ENCODE measurements at places on chromosomes 3 and 15.

GRCh38 chr15:63461230-63461985, 43.0 kb upstream of the USP3 start:
- DNase-seq, result no peak

GRCh38 chr3:109563149-109563548, 225.8 kb upstream of the DPPA4 start:
- peak; percentile 5 for DNase-seq

DNA sequence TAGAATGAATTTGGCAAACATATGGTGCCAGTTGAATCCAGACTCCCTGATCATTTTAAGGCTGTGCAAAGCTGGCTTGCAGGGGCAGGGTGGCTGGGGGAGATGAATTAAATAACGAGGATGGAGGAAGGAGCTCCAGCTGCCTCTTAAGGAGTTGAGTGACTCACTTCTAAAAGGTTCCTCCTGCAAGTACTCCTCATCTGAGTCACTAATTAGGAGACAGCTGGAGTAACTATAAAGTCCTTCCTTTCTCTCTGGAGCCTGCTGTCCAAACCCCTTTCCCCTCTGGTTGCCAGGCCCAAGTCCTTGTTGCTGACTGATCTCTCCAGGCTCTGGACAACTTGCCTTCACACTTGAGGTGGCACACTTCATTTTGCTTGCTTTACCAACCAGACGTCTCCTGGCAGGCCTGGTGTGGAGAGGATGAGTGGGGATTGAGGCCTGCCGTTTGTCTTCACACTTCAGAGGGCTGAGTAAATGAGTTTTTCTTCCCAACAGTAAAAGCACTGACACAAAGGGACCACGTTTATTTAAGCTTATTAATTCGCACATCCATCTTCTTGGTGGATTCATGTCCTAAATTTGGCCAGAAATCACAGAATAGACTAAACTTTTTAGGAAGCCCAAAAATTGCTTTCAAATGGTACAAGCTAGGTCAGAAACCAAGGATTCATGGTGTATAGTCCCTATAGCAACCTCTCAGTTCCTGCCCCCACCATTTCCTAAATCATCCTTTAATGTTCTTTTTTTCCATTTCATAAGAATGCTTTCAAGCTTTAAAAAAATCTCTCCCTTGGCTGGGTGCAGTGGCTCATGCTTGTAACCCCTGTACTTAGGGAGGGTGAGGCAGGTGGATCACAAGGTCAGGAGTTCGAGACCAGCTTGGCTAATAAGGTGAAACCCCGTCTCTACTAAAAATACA, 90.5 kb upstream of the MYRIP start:
- DNase-seq, result no peak

GRCh38 chr3:149401212-149401925, 23.9 kb upstream of the TM4SF1 start:
- DNase-seq, result no peak

GRCh38 chr3:140529096-140529495, 148.8 kb upstream of the TRIM42 start:
- DNase-seq, result no peak

DNA sequence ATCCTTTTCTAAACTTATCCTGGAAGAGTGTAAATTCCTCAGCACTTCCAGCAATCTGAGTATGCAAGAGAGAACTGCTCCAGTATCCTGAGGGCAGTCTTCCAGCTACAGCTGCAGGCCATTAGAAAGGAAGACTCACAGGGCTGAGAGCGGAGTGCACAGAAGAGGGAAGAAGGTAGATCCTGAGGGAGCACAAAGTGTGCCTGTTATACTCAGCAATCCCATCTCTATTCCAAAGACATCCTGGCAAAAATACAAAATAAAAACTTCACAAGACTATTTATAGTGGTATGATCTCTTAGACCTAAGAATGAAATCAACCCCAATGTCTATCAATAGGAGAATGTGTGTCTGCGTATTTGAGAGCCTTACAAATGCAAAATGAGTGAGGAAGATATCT, 292.0 kb downstream of the ZIC1 start:
- no peak for DNase-seq

GRCh38 chr3:193971261-193971751, 164.6 kb upstream of the HES1 start:
- DNase-seq, result no peak

GRCh38 chr15:68808091-68808490, 12.6 kb downstream of the ANP32A start:
- DNase-seq, result no peak

DNA sequence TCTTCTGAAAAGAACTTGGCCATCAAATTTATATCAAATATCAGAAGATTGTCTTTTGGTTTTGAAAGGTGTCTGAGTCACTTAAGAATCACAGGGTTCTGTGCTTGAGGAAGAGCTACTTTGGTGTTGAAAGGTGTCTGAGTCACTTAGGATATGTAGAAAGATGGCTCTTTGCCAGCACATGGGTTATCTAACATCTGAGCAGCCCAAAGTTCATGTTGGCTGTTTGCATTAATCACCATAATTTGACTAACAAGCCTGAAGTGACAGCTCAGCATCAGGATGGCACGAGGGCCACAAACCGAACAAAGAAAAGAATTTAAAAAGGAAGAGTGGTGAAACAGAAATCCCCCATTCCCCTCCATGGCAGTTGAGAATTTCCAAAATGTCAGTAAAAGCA, 190.5 kb upstream of the CMC1 start:
- DNase-seq, result peak; percentile 18

DNA sequence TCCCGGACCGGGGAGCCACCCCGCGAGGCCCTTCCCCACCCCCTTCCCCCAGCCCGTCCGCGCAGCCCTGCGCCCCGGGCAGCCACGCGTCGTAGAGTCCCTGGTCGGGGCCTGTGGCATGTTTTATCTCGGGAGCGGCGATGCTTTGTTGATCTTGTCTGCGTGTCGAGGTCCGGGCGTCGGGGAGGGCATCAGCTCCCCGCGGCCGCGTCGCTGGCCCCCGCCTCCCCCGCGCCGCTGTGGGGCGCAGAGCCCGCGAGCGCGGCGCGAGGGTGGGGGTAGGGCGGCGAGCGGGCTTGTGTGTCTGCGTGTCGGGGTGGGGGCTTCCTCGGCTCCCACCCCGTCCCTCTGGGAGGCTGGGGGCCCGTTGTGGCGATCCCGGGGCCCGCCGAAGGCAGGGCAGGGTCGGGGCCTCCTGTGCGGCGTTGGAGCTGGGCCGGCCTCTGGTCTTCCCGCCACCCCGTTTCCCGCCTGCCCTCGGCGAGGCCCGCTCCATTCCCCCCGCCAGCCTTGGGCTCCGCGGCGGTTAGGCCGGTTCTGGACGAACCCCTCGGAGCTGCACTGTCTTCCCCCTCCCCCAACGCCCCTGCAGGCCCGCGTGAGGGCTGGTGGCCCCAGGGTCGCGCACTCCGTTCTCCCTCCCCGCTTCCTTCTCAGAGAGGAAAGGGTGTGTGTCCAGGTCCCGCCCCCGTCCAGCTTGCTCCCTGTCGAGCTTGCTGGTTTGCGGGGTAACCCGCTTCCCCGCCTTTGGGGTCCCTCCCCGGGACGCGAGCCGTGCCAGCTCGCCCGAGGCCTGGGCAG, 695 bp downstream of the GMPS start:
- DNase-seq, result peak; percentile 44

GRCh38 chr3:152323834-152324233, 55.1 kb downstream of the MBNL1 start:
- no peak for DNase-seq

DNA sequence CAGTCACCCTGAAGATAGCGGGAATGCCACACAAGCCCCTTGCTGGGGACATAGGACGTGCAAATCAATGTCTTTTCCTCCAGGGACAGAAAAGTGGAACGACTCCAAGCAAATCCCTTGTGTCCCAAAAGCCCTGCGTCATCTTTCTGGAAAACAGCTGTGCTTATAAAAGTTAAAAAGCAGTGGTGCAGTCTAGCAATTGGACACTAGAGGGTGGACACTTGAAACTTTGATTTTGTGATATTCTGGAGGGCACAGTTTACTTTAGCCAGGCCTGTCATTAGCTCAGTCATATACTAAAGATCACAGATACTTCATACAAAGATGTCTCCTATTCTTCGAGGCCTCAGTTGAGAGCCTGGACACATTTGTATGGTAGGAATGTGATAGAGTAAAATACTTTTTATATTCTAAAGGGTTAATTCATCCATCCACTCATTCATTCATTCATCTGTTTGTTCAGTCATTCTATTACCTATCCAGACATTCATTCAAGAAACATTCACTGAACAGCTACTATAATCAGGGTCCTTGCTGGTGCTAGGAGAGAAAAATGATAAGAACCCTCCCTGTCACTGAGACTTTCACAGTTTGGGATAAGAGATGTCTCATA, 63.8 kb upstream of the ANKRD34C start:
- DNase-seq, result no peak

DNA sequence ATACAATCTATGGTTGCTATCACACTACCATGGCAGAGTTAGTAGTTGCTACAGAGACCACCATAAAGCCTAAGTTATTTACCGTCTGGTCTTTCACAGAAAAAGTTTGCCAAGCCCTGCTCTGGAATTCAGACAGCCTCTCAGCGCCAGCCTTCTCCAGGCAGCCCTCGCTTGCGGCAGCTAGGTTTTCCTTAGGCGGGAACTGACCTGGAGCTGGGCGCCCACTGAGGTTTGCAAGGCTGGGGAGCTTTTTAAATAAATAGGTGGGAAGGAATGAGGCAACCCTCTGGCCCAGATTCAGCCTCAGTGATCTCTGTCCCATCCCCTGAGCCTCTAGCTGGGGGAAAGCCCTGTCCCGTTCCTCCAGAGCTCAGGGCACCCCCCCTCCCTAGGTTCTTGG, 1.2 kb downstream of the CTSH start:
- DNase-seq, result no peak

- DNase-seq, result no peak
Observed at GRCh38 chr15:31457161-31457560, 130.5 kb downstream of the KLF13 start.

DNA sequence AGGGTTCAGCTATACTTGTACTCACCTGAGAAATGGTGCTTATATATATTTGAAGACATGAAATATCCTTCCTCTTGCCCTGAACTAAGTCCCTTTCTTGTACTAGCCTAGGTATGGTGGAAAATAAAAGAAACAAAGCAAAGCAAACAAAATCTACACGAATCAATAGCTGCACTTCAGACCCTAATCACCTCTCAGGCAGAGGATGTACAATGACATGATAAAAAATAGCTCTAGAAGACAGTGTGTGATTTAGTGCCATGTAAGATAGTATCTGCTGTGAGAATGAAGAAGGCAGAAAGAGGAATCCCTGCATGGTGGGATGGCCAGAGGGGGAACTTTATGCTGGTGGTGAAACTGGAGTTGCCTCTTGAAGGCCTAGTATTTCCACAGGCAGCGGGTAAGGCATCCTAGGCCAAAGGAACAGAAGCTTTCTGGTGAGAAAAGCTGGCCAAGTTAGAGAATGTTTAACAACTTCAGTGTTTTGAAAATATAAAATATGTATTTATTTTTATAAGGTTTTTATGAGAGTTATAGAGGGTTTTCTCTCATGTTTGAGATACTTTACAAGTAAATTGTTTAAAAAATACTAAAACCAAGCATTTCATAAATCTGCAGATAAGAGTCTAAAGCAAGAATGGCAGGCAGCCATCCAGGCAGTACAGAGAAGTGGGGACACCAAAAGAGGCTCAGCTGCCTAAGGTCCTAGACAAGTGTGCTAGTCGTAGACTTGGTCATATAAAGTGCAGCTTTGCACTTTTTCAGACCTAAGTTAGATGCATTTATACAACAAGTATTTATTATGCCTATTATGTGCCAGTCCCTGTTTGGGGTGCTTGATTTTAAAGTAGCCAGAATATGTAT, 14.9 kb downstream of the LEKR1 start:
- no peak for DNase-seq

GRCh38 chr3:123586131-123586530, 1.3 kb upstream of the HACD2 start:
- DNase-seq, result peak; percentile 30

- peak; percentile 26 for DNase-seq
Observed at GRCh38 chr15:58771621-58772250, 634 bp downstream of the MINDY2 start.

GRCh38 chr3:136909187-136909586, 47.2 kb downstream of the NCK1 start:
- DNase-seq, result no peak

DNA sequence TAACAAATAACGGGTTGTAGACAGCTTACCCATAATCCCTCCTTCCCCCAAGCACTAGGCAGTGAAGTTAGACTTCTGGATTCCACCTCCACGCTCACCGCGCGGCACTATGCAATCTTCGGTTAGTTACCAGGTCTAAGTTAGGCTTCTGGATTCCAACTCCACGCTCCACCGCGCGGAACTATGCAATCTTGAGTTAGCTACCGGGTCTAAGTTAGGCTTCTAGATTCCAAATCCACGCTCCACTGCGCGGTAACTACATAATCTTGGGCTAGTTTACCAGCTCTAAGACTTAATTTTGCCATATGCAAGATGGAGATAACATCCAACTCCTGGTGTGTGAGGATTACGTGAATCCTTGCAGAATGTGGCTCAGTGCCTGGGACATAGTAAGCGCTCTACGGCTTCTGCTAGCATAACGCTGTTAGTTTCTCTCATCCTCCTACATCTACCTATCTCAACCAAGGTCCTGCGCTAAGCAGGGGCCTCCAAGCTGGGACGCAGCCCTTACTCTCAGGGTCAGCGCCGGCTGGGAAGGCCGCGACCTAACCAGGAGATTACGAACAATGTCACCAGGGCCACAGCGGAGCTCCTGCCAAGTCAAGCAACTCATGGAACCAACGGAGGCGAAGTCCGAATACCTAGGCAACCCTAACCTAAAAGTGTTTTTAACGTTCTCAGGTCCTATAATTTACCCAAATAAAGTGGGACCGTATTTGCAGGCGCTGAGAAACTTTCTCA, 497 bp upstream of the RPLP1 start:
- peak; percentile 33 for DNase-seq

DNA sequence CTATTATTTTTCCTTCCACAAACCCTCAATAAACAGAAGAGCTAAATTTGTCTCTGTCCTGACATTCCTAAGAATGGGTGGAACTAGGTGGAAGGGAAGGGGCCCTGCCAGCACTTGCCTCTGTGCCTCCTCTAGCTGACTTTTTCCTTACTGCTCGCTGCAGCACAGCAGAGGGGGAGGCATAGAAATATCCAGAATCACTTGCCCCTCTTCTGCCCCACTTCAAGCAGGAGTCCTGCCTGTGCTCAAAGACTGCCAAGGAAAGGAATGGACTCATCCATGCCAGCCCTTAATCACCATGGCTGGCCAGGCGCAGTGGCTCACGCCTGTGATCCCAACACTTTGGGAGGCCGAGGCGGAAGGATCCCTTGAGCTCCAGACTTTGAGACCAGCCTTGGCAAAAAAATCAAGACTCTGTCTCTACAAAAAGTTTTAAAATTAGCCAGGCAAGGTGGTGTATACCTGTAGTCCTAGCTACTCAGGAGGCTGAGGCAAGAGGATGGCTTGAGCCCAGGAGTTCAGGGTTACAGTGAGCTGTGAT, 51.8 kb downstream of the ADCY5 start:
- no peak for DNase-seq

GRCh38 chr3:166554023-166554422, 716.8 kb upstream of the BCHE start:
- no peak for DNase-seq

DNA sequence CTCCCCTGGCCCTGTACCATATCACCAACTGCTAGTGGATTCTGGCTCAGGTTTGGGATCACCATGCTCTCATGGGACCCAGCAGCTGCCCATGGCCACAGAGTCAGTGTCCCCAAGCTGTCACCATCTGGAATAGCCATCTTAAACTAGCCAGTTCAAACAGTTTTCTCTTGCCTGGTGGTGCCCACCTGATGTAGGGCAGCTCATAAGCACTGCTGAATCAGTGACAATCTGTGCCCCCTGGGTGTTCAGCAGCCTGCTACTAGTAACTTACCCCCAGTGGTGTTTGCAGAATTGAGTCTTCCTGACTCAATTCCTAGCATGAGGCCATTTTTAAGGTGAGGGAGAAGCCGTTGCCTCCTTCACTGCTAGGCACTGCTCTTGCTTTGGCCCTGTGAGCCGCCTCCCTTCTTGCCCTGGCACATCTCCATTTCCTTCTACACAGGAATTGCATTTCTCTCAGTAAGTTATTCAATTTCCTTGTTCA, 7.9 kb downstream of the RPSA start:
- DNase-seq, result no peak

Measured in stimulated activated CD4-positive, alpha-beta T cell treated with anti-CD3 and anti-CD28 coated beads, Interleukin-4, amount 100 ng/mL, for 1 hour (primary cell).